Renal cortex interstitium (tissue), 15 donors: ENCODE measurements at places on chromosomes 7 and 10. TPM values are rescaled to one million over a fixed set of nuclear protein-coding genes. Genes with fewer than 3 reads are reported as not detected.

DNA sequence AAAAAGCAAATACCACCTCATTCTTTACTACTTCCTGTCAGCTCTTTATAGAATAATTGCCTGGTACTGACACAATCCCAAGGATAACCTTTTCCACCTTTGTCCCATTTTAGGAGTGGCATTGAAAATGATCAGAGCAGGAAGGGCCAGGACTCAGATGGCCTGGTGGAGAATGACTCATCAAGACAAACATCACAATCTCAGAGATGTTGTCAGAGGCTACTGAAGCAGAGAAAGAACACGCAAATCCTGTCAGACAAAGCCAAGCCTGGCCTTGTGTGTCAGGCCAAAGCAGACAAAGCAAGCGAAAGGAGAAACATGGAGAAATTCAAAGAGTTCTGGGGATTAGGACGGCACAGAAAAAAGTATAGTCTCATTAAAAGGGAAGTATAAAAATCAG is 40.9 kb downstream of the NSUN6 start:
- DNase-seq, result no peak

GRCh38 chr7:129801882-129802281 is 150.9 kb downstream of the UBE2H start:
- no peak for DNase-seq

DNA sequence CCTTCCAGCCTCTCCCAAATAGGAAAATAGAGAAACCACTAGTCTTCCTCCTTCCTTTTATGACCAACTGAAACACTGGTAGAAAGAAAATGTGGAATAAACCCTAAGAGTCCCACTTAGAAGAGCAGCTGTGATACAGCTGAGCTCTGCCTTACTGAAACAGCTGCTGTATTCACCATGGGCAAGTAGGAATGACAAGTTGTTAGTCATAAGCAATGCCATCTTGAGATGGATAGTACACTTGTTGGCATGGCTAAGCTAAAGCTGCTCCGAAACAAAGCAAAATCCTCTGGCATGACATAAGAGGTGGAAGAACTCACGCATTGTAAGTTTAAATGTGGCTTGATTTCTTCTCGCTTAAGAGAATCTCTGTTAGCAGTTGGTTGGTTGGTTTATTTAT is 48.3 kb upstream of the TMEM236 start:
- no peak for DNase-seq

DNA sequence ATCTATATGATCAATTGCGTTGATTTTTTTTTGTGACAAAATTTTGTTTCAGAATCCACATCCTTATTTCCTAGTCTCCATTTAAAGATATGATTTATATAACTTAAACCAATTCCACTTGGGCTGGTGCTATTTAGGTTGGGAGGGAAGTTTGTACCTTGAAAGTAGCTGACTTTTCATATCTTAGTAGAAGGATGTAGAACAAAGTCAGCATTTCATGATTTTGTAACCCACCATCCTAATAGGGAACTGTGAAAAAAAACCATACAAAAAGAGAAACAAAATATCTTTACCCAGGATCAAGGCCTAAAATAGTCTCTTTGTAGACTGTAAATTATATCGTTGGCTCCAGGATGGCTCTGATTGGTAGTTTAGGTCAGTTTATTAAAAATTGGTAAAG is 8.3 kb downstream of the HECTD2 start:
- DNase-seq, result no peak

DNA sequence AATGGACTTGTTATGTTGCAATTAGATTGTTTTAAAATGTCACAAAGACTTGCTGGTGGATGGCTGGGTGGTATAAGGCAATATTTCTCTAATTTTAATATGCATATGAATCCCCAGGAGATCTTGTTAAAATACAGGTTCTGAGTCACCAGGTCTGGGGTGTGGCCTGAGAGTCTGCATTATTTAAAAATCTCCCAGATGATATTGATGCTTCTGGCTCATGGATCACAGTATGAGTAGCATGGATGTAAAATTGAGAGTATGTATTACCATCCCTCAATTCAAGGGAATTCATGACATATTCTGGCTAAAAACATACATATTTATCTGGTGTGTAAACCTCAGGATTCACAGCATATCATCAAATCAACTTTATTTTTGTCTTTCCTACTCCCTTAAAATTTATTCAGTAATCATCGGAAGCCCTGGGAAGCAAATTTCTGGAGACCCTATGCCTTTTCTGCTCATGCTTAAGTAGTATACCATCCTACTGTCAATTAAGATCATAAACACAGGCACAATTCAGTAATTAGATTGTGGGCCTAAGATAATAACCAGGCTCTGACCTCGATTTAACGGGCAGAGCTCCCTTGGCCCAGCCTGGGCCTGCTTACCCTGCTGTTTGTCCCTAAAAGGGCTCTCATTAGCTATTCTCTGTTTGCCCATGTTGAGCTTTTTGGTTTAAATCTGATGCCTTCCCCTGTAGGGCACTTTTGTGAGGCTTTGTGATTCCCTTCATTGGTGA is 29.6 kb upstream of the ICA1 start:
- no peak for DNase-seq

DNA sequence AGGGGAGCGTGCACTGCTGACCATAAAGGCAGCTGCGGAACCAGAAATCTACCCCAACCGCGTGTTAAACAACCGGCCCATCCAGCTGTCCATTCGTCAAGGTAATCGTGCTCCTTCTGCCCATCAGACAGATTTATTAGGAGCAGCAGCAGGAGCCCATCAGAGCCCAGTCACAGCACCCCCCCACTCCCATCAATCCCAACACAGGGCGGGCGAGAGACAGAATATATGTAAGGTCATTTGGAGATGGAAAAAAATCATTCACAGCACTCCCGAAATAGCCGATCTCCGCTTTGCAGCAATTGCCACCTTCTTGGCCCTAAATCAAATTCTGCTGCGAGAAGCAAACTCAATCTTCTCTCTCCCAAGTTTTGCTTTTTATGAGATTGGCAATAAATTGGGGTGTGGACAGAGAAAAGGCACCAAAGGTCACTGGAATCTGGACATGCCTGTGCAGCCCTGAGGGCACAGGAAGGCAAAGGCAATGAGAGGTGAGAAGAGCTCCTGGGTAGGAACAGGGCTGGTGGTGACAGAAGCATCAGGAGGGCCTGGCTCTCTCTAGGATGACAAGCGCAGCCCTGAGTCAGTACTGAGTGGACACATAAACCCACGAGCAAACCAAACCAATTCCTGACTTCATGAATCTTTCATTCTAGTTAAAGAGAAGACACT is 145.0 kb upstream of the ZMIZ1 start:
- no peak for DNase-seq

- DNase-seq, result no peak
Observed at GRCh38 chr10:86085136-86085535, 281.5 kb downstream of the GRID1 start.

The ANKRD2 gene
- polyA plus RNA-seq, result 0.65 TPM

The CRPPA gene
- polyA plus RNA-seq, result 4.1 TPM

The FAM13C gene
- polyA plus RNA-seq, result 7.5 TPM

DNA sequence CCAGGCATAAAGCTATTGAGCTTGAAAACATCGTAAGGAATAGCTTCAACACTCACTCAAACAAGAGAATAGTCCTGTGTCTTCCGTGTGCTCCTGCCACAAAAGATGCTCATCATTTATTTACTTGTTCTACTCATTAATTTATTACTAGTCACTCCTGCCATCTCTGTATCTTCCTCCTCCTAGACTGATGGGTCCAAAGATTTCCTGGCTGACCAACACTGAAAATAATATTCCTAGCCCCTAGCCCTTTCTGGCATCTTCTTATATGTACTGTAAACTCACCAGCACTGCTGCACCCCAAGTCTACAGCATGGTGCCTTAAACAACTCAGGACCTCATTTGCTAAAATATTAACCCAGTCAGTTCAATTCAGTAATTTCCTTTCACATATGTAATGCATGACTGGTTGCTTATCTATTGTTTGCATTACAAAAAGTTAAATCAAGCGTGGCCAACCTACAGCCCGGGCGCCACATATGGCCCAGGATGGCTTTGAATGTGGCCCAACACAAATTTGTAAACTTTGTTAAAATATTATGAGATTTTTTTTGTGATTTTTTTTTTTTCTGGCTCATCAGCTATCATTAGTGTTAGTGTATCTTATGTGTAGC is 86.7 kb upstream of the GSDME start:
- DNase-seq, result no peak

- no peak for DNase-seq
Observed at GRCh38 chr10:67934336-67934735, 49.9 kb downstream of the SIRT1 start.

DNA sequence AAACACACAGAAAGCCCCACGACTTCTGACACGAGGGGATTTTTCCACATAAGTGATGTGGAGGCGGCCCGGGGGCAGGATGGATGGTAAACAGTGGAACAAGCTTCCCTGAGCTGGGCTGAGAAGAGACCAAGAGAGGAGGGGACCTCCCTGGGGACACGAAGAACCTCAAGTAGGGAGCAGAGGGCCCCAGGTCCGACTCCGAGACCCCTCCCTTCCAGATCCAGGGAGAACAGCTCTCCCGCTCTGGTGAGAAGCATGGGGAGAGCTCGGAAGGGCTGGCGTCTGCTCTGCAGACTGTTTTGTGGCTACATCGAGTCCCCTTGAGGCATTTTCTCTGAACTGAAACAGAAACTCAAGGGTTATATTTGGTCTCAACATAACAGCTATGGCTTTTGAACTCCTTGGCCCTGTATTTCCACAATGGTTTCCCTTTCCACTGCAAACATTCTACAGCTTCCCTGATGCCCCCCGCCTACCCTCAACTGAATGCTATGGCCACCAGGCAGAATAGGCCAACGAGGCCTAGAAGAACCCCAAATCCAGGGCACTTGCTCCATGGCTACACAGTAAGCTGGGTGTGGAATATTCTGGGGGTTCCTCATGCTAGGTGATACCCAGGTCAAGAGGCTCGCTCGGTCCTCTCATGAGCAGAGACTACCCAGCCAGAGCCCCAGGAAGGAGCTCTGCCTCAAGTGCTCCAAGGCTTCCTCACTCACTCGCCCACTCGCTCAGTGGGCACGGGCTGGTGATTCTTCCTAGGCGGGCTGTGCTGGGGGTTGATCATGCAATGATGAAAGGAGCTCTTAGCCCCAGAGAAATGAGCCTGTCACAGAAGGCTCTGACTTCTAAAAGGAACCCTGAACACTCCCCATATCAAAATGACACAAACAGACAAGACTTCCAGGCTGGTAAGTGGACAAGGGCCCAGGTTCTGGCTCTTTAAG is 47.5 kb downstream of the FAM53B start:
- DNase-seq, result no peak

The GPR85 gene
- polyA plus RNA-seq, result 0.75 TPM

DNA sequence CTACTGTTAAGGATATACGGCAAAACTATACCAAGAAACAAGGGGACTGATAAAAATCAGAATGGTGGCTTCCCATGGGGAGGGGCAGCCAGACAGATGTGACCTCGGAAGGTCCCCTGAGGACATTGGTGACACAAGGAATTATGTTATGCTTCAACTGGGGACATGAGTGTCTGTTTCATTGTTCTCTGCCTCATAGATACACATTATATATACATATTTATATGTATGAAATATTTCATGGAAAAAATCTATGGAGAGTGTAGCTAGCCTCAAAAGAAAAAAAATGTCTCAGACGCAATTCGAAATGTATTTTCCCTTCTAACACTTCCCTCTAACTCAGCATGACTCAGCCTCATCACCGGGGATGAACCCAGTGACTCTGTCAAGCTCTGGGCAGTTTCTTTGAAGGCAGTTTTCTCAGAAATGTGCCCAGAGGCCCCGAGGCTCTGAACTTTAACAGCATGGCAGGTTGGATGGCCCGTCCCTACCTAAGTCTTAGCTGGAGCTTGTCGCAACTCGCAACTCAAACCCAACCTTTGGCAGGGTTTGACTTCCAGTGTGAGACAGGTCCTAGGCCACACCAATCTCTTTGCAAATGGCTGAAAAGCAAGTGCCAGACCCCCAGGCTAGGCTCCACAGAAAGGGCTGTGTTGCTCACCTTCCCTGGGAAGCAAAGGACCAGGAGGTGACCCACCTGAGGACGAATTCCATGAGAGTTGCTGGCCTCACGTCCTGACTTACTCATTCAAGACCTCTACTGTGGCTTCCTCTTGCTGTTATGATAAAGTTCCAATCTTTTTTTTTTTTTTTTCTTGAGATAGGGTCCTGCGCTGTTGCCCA is 86.9 kb downstream of the CARD11 start:
- no peak for DNase-seq

GRCh38 chr10:10363217-10363616 is 654.5 kb upstream of the CELF2 start:
- DNase-seq, result no peak

- no peak for DNase-seq
Observed at GRCh38 chr10:43043773-43044447, 33.0 kb upstream of the RET start.

DNA sequence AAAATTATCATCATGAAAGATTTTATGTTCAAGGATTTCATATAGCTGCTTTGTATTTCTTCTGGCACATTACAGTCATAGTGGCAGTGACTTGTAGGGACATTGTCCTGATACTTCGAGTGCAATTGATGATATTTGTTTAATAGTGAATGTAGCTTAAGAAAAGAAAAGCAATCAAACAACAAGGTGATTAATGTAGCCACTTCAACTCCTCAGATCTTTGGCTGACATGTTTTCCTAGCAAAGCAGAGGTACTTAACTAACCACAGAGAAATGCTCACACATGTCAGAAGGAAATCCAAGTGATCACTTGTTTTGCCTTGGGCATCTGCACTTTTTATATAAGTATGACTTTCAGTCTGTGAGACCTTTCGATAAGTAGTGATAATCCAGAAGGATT is 470.3 kb downstream of the AUTS2 start:
- no peak for DNase-seq

- DNase-seq, result no peak
Observed at GRCh38 chr7:37007268-37007667, 283.0 kb upstream of the AOAH start.

DNA sequence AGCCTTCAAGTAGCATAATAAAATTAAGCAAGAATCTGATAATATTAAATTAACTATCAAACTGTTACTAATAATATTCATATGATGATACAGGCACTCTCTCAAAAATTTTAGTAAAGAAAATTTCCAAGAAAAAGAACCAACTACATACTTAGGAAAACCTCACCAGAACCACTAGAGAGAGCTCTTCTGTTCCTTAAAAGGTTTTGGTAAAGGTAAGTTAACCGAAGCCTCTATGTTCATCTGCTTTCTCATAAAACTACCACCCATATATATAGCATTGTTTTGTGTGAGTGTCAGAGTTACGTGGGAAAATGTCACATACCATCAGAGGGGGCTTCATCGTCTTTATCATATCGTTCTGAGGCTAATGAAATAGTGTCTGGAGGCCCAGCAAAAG is 20.7 kb downstream of the SKAP2 start:
- no peak for DNase-seq

GRCh38 chr10:37754538-37755323 is 102.7 kb downstream of the ZNF248 start:
- no peak for DNase-seq

DNA sequence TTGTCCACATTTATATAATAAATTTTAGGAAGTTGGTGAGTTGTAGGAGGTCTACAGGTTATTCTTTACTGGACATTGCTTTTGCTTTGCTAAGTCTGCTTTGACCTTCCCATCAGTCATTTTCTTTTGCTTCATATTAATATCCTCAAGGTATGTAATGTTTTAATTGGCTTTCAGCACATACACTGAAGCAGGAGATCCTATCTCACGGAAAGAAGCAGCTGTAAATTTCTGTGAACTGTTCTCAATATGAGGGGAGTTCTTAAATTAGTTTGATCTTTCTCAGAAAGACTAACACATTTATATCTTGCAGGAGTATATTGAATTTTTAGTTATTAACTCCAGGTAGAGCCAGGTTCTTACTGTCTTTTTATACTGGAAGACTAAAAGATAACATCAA is 856.5 kb downstream of the GATA3 start:
- DNase-seq, result no peak

- no peak for DNase-seq
Observed at GRCh38 chr10:44390585-44391072, 5.7 kb upstream of the CXCL12 start.
